HT1080 (cell line): ENCODE measurements at places on chromosomes 4 and X. TPM values are rescaled to one million over a fixed set of nuclear protein-coding genes. Genes with fewer than 3 reads are reported as not detected.

The SYTL5 gene
- 1.3 and 1.9 TPM in 2 replicates for total RNA-seq

The C4orf51 gene
- total RNA-seq = not detected in 2 replicates

The TLR6 gene
- total RNA-seq = 1.4 and 1.6 TPM in 2 replicates

The VEGFD gene
- 0.37 TPM in 1 of 2 replicates, not detected in the other for total RNA-seq

The ALB gene
- total RNA-seq = 1.1 TPM in 1 of 2 replicates, not detected in the other

The TMPRSS11A gene
- not detected in 2 replicates for total RNA-seq

The DUSP21 gene
- total RNA-seq = not detected in 2 replicates

The NXF2B gene
- 0.40 and 0.76 TPM in 2 replicates for total RNA-seq

The BMP2K gene
- 25.3 and 35.6 TPM in 2 replicates for total RNA-seq

The POU3F4 gene
- not detected in 2 replicates for total RNA-seq

The GPRASP1 gene
- 0.18 and 0.43 TPM in 2 replicates for total RNA-seq

The MAGEA1 gene
- 14.1 and 15.2 TPM in 2 replicates for total RNA-seq

The PPP3CA gene
- total RNA-seq = 37.7 and 39.6 TPM in 2 replicates

The UCP1 gene
- total RNA-seq = 0.07 TPM in 1 of 2 replicates, not detected in the other

The CD40LG gene
- not detected in 2 replicates for total RNA-seq

The SFRP2 gene
- not detected in 2 replicates for total RNA-seq

The INPP4B gene
- 9.3 and 10.0 TPM in 2 replicates for total RNA-seq

The USP51 gene
- total RNA-seq = 0.57 and 0.58 TPM in 2 replicates

The EOLA2 gene
- 24.3 and 24.5 TPM in 2 replicates for total RNA-seq

The DDIT4L gene
- not detected in 2 replicates for total RNA-seq

The CDS1 gene
- 1.5 TPM in 2 replicates for total RNA-seq

The NWD2 gene
- not detected in 2 replicates for total RNA-seq

The ATOH1 gene
- 0.10 TPM in 1 of 2 replicates, not detected in the other for total RNA-seq
